ENCODE measurements at places on chromosomes 1 and 21.

GRCh38 chr1:173403996-173404395 lies 73.1 kb upstream of the PRDX6 start:
- DNase-seq: no peak

GRCh38 chr1:72567521-72567920 lies 285.2 kb upstream of the NEGR1 start:
- no peak for DNase-seq

GRCh38 chr1:12617901-12618660 lies at the start of gene DHRS3:
Gene DHRS3 (minus strand): TSS chr1:12618210. CDS start chr1:12617348, 862 bp downstream.
- DNase-seq: peak; percentile 51

GRCh38 chr1:225482421-225482950 lies 54.6 kb upstream of the LBR start:
- no peak for DNase-seq

DNA sequence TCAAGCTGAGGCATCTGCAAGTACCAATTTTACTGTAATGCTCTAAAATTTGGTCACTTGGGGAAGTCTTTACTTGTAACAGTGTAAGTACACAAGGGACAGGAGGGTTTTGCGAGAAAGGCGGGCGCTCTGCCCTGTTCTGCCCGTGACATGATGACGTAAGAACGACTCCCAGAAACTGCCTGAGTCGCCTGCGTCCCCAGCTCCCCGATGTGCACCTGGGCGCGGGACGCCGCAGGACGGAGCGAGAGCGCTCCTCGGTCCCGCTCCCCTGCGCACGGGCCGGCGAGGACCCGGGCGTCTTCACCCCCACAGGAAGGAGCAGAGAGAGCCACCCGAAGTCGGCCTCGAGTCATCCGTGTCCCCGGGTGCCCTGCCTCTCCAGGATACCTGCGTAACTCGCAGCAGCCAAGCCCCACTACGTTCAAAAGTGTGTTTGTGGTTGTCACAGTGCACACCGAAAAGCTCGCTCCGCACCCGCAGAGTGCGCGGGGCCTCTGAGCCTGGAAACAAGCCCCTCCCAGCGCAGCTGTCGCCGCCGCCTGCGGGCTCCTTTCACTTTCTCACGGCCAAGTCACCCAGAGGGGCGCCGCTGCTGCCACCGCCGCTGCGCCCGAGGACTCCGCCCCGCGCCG lies 3.3 kb upstream of the ZBTB18 start:
- DNase-seq: no peak

GRCh38 chr1:24045771-24046170 lies 65.6 kb upstream of the SRSF10 start:
- no peak for DNase-seq

DNA sequence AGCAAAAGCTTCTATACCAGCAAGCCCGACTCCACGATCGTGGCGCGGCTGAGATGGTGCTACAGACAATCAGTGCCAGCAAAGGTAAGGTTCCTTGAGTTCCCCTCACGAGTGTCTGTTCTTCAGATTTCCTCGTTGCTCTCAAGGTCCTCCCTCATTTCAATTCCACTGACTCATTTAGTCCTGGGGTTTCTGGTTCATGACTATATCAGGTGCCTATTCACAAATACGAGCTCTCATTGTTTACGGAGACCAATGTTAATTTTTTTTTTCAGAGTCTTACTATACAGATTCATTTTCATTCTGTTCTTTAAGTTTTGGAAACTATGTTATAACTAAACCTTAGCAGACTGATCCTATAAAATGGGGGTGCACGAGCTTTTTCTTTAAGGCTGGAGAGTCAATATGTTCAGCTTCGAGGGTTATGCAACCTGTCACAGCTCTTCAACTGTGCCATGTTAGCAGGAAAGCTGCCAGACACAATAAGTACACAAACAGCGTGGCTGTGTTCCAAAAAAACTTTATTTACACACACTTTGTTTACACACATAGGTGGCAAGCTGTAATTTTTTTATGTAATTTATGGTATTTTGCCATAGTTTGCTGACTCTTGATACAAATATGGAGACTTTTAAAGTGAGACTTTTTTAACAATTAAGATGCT lies 134.3 kb downstream of the ZP4 start:
- no peak for DNase-seq

GRCh38 chr1:223700942-223701637 lies 11.2 kb upstream of the CAPN2 start:
- no peak for DNase-seq

- no peak for DNase-seq
These were observed 60.5 kb upstream of the PRMT6 start for GRCh38 chr1:106995970-106996369.

DNA sequence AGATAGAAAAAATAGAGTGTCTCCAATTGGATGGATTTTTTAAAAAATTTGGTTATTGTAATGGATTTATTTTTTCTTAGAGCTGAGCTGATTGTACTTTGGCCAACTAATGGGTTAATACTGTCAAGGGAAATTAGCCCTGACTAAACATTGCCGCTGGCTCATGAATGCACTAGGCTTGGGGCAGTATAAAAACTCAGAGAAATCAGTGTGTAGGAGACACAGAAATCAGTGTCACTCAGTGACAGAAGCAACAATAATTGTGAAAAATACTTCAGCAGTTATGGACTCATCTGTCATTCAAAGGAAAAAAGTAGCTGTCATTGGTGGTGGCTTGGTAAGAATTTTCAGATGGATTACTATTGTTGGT lies at the start of gene KMO:
TSS of gene KMO (plus strand) at position 217 of the 370 bp plus-strand sequence. CDS start at position 284, 67 bp downstream.
- DNase-seq: no peak

DNA sequence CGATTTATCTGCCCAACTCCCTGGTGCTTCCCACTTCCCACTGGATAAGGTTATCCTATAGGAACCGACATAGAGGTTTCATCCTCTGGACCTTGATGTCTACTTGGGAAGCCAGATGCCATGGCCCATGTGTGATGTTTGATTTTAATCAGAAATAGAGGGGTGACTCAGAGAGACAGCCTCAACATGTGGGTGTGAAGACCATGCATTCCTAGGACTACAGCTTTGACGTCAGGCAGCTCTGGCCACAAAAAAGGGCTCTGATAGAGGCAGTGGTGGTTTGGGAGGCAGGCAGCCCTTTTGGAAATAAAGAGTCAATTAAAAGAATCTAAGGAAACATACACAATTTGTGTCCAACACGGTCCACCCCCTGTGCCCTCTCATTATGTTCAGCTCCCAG lies 5.2 kb upstream of the SH2D2A start:
- no peak for DNase-seq

GRCh38 chr1:45026446-45026845 lies 14.4 kb downstream of the UROD start:
- DNase-seq: no peak

GRCh38 chr1:56173736-56174135 lies 405.6 kb downstream of the PLPP3 start:
- DNase-seq: no peak

- DNase-seq: no peak
These were observed 55.5 kb downstream of the MAB21L3 start for GRCh38 chr1:116166655-116167054.

GRCh38 chr1:53470155-53470554 lies 11.0 kb downstream of the DMRTB1 start:
- DNase-seq: no peak

GRCh38 chr1:244727871-244728474 lies 75.0 kb downstream of the DESI2 start:
- DNase-seq: no peak

- no peak for DNase-seq
These were observed 6.8 kb downstream of the CORT start for GRCh38 chr1:10456661-10457060.

DNA sequence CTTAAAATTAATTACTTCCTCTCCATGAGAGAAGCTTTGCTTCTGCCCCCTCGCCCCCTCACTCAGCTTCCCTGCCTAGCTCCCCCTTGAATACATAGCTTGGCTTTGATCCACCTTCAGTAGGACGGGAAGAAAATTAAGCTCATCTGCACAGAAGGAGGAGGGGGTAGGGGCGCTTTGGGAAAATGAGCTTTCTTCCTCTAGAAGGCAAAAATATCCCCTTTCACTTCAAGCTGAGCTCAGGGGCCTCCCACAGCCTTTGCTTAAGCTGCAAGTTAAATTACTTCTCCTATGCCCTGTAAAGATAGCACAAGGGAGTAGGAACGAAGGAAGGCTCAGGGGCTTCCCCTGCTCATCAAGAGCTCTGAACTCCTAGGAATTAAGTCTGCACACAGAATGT lies 65.2 kb upstream of the GOLT1A start:
- DNase-seq: no peak

DNA sequence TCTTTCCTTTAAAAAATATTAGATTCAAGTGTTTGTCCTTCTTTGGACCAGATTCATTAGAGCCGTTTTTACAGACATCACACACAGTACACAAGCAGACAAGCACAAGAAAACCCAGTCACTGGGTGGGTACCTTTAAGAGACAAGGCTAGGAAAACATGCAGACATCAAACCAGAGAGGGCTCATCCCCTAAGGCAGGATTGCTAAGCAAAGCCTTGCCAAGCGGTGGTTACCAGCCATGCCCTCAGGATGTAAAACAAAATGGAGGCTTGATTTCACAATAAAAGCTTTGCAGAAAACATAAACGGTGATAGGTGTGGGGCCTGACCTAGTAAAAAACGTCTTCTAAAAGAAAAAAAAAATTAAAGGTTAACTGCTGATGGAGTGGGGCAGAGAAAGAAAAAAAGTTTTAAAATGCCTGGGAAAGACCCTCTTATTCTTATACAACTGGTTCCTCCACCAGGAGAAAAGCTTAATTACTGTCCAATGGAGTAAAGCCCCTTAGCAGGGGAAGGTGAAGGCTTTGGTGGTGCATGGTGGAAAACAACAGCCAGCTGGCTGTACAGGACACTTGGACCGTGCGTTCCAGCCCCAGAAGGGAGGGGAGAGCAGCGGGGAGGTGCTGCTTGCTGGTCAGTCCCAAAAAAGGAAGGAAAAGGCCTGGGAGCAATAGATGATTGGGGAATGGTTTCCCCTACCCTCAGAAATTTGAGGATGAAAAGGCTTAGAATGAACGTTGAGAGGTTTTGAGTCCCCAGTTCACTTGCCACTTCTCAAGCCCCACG lies 30.4 kb upstream of the FMO1 start:
- no peak for DNase-seq

DNA sequence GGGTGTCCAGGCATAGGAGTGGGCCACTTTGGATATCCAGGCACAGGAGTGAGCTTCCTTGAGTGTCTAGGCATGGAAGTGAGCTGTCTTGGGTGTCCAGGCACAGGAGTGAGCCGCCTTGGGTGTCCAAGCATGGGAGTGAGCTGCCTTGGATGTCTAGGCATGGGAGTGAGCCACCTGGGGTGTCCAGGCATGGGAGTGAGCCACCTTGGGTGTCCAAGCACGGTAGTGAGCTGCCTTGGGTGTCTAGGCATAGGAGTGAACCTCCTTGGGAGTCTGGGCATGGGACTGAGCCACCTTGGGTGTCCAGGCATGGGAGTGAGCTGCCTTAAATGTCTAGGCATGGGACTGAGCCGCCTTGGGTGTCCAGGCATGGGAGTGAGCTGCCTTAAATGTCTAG lies 146.3 kb downstream of the C1orf94 start:
- DNase-seq: no peak

- no peak for DNase-seq
These were observed 50.1 kb downstream of the CHD5 start for GRCh38 chr1:6130036-6130435.

- no peak for DNase-seq
These were observed 42.9 kb downstream of the CASQ2 start for GRCh38 chr1:115725600-115725999.

DNA sequence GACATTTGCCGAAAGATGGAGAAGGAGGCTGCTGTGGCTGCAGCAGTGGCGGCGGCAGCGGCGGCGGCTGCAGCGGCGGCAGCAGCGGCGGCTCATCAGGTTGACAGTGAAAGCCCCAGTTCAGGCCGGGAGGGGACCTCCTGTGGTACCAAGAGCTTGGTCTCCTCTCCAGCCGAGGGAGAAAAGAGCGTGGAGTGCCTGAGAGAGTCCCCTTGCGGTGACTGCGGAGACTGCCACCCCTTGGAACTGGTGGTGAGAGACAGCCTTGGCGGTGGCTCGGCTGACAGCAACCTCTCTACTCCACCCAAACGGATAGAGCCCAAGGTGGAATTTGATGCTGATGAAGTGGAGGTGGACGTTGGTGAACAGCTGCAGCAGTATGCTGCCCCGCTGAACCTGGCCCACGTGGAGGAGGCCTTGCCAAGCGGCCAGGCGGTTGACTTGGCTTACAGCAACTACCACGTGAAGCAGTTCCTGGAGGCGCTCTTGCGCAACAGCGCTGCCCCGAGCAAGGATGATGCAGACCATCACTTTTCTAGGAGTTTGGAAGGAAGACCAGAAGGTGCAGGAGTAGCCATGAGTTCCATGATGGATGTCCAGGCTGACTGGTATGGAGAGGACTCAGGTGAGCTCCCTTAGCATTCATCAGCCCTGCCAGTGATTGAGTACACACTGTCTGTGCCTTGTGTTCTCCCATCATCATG lies 6.3 kb downstream of the ZBTB8B start:
- no peak for DNase-seq

DNA sequence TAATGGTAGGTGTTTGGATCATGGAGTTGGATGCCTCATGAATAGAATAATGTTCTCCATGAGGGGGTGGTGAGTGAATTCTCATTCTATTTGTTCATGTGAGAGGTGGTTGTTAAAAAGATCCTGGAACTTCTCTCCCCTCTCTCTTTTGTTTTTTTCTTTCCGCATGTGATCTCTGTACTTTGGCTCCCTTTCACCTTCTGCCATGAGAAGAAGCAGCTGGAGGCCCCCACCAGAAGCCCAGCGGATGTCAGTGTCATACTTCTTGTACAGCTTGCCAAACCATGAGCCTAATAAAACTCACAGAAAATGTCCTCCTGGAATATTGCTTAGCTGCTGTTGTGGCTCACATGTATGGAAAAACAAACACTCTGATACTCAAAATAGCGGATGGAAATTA lies 1212.3 kb upstream of the NCAM2 start:
- no peak for DNase-seq

DNA sequence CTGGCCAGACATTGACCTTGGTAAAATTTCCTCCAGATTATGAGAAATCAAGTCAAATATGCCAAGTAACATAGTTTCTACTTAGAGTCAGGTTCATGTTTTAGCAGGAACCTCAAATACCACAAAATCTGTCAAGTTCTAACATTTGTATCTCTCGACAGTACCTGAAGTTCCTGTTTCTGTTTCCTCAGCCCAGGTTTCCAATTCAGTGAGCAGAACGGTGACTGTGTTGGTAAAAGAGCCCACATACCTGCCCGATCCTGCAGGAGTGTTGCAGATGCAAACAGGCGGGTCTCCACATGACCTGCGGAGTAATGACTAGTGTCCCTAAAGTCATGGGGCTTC lies 57.9 kb upstream of the LGALS8 start:
- no peak for DNase-seq

DNA sequence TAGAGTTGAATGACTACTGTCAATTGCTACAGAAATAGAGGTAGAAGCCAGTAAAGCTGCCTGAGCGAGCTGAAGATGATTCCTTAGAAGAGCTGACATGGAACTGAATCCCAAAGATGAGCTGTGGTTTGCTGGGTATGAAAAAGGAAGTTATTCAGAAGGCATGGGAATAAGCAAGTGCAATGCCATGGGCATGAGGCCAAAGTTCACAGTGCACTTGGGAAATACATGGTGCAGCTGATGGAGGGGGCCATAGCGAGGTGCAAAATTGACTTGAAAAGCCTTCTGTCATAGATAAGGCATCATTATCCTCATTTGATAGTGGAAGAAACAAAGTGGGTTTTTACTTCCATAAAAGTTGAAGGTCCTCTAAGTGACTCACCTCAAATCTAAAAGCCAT lies 88.6 kb downstream of the NEK7 start:
- DNase-seq: no peak

- no peak for DNase-seq
These were observed 261.0 kb downstream of the RHOU start for GRCh38 chr1:228996281-228996680.

GRCh38 chr1:228350831-228351781 lies 55.5 kb downstream of the TRIM11 start:
- no peak for DNase-seq
